ENCODE measurements at places on chromosomes 16 and 17. TPM values are rescaled to one million over a fixed set of nuclear protein-coding genes. Genes with fewer than 3 reads are reported as not detected.

The SLC35G6 gene
- not detected for total RNA-seq

The NDRG4 gene
- 1.3 TPM for total RNA-seq

The AOC3 gene
- 1.0 TPM for total RNA-seq

The CCDC92B gene
- 0.37 TPM for total RNA-seq

The ERI2 gene
- 2.1 TPM for total RNA-seq

The CCL1 gene
- total RNA-seq, result not detected

The FBXW10 gene
- total RNA-seq, result not detected

The RAB26 gene
- total RNA-seq, result 0.21 TPM

The KRT39 gene
- not detected for total RNA-seq

The SLFN14 gene
- not detected for total RNA-seq

The HOXB8 gene
- not detected for total RNA-seq

The CRAMP1 gene
- total RNA-seq, result 22.8 TPM

The OR3A3 gene
- not detected for total RNA-seq

The NPIPB2 gene
- 13.6 TPM for total RNA-seq

The MYL4 gene
- total RNA-seq, result not detected

The HNF1B gene
- not detected for total RNA-seq

The ALOX12B gene
- not detected for total RNA-seq
